ENCODE measurements at places on chromosomes 11 and 22. TPM values are rescaled to one million over a fixed set of nuclear protein-coding genes. Genes with fewer than 3 reads are reported as not detected.

The KRTAP5-2 gene
- total RNA-seq: not detected

The MS4A6E gene
- not detected for total RNA-seq

The MAPK11 gene
- 9.0 TPM for total RNA-seq

The GTSE1 gene
- 1.0 TPM for total RNA-seq

The KIF18A gene
- total RNA-seq: 0.23 TPM

The TSPAN32 gene
- not detected for total RNA-seq

The SAA4 gene
- not detected for total RNA-seq

The DDX10 gene
- 15.4 TPM for total RNA-seq

The OR51B5 gene
- total RNA-seq: not detected

The RIMBP3B gene
- total RNA-seq: 0.11 TPM

Measured in esophagus muscularis mucosa (tissue), 4 donors.